Stimulated activated CD8-positive, alpha-beta memory T cell treated with anti-CD3 and anti-CD28 coated beads, Interleukin-12 subunit alpha, Interleukin-12 subunit beta, amount 100 ng/mL, for 1 hour (primary cell): ENCODE measurements at places on chromosomes 11 and 22.

DNA sequence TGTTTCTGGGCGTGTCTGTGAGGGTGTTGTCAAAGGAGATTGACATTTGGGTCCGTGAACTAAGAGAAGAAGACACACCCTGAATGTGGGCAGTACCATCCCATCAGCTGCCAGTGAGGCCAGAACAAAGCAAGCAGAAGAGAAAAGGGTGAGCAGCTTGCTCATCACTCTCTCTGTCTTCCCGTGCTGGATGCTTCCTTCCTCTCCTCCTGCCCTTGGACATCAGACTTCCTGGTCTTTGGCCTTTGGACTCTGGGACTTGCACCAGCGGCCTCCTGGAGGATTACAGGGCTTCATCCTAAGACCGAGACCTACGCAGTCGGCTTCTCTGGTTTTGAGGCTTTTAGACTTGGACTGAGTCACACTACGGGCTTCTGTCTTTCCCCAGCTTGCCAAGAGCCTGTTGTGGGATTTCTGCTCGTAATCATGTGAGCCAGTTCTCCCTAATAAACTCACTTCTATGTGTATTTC is 18.8 kb downstream of the APOL2 start:
- no peak for DNase-seq

- no peak for DNase-seq
These were observed 10.5 kb downstream of the UCP2 start for GRCh38 chr11:73972187-73972586.

DNA sequence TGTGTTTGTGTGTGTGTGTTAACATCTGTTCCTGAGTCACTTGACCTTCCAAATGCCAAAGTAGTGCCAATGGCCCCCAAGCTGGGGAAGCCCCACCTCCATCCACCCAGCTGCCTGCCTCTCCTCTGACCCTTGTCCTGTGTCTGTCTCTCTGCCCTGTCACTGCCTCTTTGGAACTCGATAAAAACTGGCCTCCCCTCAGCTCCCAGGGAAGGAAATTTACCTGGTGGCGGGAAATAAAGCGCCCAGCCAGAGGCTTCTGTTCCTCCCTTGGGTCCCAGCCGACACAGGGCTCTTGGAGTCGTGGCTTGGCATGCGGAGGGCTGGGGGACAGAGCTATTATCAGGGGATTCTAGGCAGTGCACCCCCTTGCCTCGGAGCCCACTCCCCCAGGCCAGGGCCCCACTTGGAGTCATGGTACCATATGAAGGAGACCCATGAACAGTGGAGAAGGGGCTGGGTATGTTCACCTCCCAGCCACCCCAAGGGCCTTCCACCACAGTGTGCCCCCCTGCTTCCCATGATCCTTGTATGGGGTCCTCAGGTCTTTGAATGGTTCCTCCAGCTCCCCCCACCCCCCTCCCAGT is 6.2 kb downstream of the KCNC1 start:
- DNase-seq = no peak

GRCh38 chr11:40338739-40339138 is 1120.7 kb downstream of the LRRC4C start:
- no peak for DNase-seq

DNA sequence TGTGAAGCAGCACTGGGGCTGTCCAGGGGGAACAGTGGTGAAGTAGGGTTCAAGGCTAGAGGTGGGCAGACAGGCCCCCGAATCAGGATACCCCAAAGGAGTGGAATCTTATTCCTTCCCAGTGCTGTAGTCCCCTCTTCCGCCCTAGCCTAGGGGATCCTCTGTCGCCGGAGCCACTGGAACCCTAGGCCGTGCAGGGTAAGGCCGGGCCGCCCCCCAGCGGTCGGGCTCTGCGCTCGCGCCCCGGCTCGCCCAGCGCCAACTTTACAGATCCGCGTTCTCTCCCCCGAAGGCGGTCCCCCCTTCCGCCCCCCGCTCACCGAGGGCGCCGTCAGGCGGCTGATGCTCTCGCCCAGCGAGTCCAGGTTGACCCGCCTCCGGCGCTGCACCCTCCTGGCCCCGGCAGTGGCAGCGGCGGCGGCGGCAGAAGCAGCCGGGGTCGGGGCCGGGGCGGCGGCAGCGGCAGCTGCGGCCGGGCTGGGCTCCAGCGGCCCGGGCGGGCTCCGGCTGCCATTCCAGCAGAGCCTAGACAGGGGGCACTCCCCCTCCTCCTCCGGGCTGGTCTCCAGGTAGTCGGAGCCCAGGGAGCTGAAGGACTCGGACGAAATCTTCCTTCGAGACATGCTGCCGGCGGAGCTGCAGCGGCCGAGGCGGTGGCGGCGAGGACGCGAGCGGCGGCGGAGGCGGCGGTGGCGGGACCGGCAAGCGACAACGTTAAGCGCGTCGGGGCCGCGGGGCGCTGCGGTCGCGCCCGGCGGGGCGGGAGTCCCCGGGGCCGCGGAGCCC is 650 bp downstream of the GUCY1A2 start:
- DNase-seq = no peak

DNA sequence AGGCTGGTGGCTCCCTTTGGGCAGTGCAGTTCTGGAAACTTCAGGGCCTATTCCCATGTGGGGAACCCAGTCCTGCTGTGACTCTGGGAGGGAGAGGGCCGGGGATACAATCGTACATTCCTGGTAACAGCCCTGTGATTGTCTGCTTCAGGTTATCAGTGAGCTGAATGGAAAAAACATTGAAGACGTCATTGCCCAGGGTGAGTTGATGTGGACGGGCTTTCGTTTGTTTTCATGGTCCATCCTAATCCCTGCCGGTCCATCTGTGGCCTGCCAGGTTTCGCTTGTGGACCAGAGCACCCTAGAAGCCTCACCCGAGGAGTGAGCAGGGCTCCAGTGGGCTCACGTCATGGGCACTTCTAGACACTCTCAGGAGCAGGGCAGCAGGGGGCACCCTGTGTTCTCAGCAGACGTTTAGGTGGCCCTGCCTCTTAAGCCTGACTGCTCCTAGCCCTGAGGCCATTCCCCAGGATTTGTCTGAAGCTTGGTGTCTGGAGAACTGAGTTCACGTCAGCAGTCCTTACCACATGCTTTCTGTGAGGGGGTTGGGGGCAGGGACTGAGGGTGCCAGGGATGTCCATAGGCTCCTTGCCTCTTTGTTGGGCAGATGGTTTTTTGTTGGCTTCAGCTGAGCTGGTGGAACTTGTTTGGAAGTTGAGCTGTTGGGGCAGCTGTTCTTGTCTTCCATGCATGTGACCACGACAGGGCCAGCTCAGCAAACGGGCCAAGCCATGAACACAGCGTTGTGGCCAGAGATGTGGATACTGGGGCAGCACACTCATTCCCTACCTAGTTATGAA is 1.9 kb downstream of the RPLP2 start:
- DNase-seq = no peak

- no peak for DNase-seq
These were observed 37.7 kb upstream of the GNAZ start for GRCh38 chr22:23032658-23033057.

DNA sequence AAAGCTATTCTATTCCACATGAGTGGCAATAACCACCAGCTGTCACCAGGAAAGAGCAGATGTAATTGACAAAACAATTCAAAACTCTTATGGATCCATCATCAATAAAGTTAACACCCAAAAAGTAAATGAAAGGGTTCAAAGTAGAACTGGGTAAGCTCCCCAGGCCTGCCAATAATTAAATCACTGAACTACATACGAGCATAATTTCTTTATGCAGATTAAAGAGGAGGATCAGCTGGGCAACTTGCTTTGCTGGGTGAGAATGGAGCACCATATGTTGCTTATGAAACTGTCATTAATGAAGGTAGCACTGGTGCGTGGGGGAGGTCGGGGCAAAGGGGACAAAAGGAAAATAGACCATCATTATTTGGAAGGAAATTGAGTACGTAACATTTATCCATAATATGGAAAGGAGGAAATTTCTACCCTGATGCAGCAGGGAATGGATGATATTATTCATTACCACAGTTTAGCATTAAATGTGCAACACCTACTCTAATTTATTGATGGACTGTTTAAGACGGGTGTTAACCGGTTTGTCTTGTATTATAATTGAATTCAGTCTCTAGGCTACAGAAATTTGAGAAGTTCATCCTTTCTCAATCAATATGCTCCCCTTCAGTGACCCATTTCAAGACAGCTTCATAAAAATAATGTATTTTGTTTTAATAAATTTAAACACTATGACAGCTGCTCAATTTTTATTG is 315.9 kb downstream of the CADM1 start:
- DNase-seq = no peak

GRCh38 chr11:100825626-100826025 is 138.5 kb downstream of the ARHGAP42 start:
- no peak for DNase-seq

- no peak for DNase-seq
These were observed 4.9 kb downstream of the LGALS1 start for GRCh38 chr22:37680191-37680851.

GRCh38 chr11:82308979-82309378 is 424.7 kb downstream of the FAM181B start:
- DNase-seq = no peak

DNA sequence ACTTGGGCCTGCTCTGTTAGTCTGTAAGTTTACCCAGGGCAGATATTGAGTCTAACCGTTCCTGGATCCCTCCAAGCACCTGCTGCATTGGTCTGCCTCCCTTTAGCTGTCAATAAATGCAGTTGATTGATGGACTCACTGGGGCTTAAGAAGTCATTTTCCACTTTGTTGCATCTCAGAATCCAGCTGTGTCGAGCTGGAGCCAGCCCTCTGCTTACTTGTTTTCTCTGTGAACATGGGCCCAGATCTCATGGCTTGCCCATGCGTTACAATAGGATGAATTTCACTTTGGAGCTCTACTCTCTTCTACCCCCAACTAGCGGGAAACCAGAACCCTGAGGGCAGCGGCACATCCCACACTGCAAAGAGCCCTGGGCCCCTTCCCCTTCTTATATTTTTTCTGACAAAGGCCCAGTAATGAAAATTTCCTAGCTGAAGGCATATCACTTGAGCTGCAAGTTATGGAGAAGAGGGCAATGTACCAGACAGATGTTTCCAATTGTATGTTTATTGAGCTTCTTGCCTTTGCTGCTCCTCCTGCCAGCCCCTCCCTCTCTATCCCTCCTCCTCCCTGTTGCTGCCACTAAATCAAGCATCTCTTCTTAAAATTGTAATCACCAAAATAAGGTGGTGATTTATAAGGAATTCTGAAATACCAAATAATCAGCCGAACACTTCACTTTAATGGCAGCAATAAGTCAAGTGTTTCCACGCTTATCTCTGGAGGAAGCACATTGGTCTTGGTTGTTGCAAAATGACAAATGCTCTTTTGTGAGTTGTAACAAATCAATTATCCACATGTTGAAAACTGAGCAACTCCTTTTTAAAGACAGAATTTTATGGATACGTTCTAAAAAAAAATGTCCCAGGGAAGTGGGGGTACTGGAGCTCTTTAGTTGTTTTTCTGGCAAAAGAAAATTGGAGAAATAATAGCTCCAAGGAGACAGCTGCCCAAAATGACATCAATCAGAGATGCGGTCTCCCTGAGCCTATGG is 212.3 kb upstream of the ZBED5 start:
- DNase-seq = no peak

- DNase-seq = no peak
These were observed 5.1 kb downstream of the POU2AF3 start for GRCh38 chr11:111303461-111303860.

DNA sequence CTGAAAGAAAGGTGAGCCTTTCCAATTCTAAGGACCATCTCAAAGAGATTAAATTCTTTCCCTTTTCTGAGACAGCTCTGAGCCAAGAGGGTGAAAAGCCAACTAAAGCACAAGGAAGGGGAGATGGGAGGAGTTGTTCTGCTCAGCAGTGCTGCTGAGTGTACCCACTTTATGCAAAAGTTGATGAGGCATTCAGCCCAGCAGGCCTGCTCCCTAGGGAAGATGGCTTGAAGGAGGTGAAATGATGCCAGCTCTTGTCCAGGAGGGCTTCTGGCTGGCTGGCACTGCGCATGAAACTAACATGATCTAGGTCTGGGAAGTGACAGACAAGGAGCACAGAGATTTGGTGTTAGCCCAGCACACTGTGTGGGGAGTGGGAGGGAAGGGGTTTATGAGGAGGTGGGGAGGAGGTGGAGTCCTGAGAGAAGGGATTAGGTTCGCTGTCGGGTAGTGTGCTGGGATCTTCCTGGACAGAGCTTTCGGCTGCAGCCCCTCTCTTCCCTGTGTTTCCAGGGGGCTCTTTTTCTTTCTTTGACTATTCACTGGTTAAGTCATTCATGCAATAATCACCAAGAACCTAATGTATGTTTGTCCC is 225.5 kb upstream of the NARS2 start:
- no peak for DNase-seq

GRCh38 chr11:96149743-96150555 is 193.0 kb downstream of the MAML2 start:
- no peak for DNase-seq

DNA sequence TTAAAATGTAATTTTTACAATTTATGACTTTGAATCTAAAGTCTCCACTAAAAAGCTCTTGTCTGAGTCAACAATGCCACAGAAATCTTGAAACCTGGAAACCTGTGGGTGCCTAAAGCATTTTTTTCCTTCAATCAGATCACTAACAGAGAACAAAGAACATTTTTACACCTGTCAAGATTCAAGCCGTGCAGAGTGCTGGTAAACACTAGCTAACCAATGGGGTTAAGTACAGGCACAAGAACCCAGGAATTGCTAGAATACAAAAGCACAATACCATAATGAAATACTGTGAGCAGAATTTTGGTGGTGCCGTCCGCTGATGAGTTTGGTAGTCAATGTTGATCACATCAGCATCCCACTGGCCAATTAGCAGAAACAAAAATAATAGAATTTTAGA is 380.3 kb upstream of the PITPNB start:
- no peak for DNase-seq

- no peak for DNase-seq
These were observed 77.1 kb upstream of the GNAZ start for GRCh38 chr22:22993184-22993583.

DNA sequence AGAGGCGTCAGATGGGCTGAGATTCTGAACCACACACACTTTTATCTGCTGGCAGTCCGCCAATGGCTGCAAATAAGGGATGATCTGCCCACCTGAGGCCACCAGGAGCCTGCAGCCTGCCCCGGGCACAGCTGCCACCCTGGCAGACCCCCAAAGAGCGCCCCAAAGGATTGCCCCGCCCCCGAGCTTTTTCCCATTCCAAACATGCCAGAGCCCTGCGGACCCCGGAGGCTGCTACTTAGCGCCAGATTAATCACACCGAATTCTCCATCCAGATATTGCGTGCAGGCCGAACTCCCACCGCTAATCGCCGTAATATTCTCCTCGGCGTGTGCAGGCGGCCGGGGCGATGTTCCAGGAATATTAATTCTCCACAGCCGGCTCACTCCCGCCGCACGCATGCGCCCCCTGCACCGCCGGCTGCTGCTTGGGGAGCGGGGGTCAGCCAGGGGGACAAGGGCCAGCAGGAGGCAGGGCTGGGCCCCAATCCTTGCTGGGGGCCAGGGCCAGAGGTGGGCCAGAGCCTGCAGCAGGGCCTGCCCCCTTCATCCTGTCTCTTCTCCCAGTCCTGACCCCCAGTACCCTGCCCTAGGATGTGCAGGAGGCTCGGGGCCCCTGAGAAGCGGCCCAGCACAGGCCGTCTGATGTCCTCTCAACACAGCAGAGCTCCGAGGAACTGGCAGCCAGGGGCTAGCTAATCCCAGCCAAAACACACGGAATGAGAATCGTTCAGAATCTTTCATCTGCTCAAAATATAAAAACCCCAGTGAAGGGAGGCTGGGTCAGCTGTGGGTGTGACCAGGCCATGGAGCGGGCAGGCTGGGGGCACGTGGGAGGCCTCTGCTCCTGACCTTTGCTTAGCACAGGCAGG is 19.5 kb upstream of the TCF20 start:
- DNase-seq = no peak
